Activated T-helper 17 cell treated with anti-CD3 and anti-CD28 coated beads, Interleukin-2, amount 50 U/mL, for 72 hours (primary cell): ENCODE measurements at places on chromosomes 7 and 10. TPM values are rescaled to one million over a fixed set of nuclear protein-coding genes. Genes with fewer than 3 reads are reported as not detected.

Gene RPEL1
- not detected for total RNA-seq

Gene HTR5A
- not detected for total RNA-seq

Gene ADO
- total RNA-seq = 11.5 TPM

Gene NCF1
- 2.2 TPM for total RNA-seq

Gene DGKB
- total RNA-seq = not detected

Gene GARIN1A
- total RNA-seq = 1.8 TPM

Gene PLEKHA8
- 16.1 TPM for total RNA-seq

Gene TAS2R39
- total RNA-seq = not detected

Gene XRCC2
- 26.7 TPM for total RNA-seq

Gene SLC39A12
- total RNA-seq = not detected

Gene PNLIPRP1
- not detected for total RNA-seq

Gene CYP2C19
- 0.16 TPM for total RNA-seq

Gene SMKR1
- total RNA-seq = 1.9 TPM

Gene NDUFA5
- total RNA-seq = 54.0 TPM

Gene ATXN7L1
- 12.1 TPM for total RNA-seq

Gene PTN
- total RNA-seq = not detected

Gene NUTM2B
- 0.26 TPM for total RNA-seq

Gene FEZF1
- total RNA-seq = not detected

Gene KEL
- 1.9 TPM for total RNA-seq

Gene C10orf143
- total RNA-seq = 2.0 TPM

Gene FBXW4
- total RNA-seq = 37.1 TPM

Gene NMT2
- 18.4 TPM for total RNA-seq

Gene RAB19
- total RNA-seq = 7.2 TPM

Gene SPAG6
- total RNA-seq = not detected

Gene KCND2
- not detected for total RNA-seq

Gene GDF2
- not detected for total RNA-seq

Gene RNLS
- 2.4 TPM for total RNA-seq

Gene HOXA7
- total RNA-seq = not detected

Gene FZD8
- total RNA-seq = 0.39 TPM

Gene PLAC9
- not detected for total RNA-seq

Gene C10orf62
- not detected for total RNA-seq

Gene ZNF394
- 28.9 TPM for total RNA-seq

Gene SEMA3E
- not detected for total RNA-seq

Gene TYW1B
- 2.0 TPM for total RNA-seq

Gene LRRC4
- 0.13 TPM for total RNA-seq

Gene BAIAP2L1
- total RNA-seq = 1.2 TPM

Gene AKR1C4
- not detected for total RNA-seq

Gene NIPSNAP2
- total RNA-seq = 36.6 TPM

Gene GRID2IP
- 0.26 TPM for total RNA-seq
